ENCODE measurements at places on chromosomes 1 and 21.

- DNase-seq: no peak
These were observed 287.8 kb upstream of the USP25 start for GRCh38 chr21:15441992-15442391.

DNA sequence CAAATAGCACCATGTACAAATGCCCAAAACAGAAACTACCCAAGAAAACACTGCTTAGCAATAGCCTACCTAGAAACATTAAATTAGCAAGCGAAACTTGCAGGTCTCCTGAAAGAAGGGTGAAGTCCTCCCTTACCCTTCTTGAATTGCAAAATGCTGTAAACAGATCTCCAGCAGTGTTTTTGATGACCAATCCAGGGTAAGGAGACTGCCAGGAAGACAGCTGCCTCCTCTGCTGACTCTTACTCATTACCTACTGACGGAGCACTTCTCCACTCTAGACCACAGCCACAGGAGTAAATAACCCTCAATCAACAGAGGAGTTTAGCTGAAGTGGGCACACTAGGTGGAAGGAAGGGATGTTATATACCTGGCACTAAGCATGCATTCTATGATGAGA, 32.2 kb upstream of the GADD45A start:
- DNase-seq: peak; percentile 67

GRCh38 chr1:156385534-156386031, 16.6 kb downstream of the RHBG start:
- peak; percentile 87 for DNase-seq

DNA sequence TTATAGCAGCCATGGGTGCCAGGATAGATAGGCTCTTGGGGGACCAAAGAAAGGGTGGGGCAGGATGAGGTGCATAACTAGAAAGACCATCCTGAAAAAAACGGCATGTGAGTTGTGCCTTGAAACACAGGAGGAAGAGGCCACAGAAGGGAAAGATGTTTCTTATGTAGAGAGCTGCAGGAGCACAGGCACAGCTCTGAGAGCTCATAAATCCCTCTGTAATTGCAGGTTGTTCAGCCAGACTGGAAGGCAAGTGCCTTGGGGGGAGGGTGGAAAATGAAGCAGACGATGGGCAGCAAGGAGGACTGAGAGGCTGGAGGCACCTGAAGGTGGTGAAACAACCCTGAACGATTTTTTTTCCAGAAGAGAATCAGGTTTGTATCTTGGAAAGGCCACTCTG, 170.7 kb downstream of the NR5A2 start:
- DNase-seq: no peak

DNA sequence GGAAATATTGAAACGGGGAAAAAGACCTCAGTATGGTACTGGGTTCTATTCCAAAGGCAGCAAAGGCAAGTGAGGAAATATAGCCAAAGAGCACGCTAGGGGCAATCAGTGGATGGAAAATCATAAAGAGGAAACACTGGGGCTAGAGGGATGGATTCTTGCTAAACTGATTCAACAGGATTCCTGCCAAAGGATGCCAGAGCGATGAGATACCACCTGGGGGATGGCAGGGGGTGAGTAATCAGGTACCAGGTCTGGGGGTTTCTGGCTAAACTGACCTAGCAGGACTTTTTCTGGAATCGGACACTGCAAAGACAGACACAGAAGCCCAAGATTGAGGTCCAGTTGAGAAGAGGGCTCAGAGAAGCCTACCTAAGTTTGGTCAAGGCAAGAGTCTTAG, 6.7 kb downstream of the CHI3L2 start:
- no peak for DNase-seq

- DNase-seq: no peak
These were observed 340.6 kb downstream of the ZNF326 start for GRCh38 chr1:90335558-90335957.

DNA sequence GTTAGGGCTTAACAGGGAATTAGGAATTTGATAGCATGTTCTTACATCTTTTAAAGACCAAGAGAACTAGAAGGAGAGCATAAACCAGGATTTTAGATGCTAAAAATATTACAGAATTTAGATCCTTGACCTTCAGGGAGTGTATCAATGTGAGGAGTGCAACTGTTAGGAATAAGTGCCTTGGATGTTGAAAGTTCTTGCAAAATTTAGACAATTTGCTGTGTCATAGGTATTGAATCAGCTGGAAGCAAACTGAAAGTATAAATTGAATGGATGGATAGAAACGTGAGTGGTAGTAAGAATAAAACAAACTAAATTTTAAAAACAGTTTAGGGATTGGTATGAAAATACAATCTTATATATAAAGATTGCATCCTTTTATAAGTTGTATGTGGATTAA, 27.7 kb downstream of the PPP1R12B start:
- DNase-seq: peak; percentile 29

DNA sequence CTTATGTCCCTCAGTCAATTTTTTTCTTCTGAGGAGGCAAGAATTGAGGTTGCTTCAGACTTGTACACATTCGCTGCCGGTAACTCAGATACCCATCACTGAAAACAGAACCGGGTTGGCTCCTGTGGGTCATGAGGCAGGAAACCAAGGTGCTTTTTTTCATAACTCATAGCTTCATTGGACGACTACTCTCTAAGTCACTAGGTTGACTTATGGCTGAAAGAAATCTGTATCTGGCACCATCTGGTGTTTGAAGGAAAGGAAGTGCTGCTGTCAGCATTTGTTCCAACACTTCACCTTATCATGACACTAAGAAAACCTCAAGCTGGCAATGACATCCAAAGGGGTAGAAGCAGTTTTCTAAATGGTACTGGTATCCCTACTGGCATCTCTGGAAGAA, 82.3 kb downstream of the TBX19 start:
- DNase-seq: no peak

DNA sequence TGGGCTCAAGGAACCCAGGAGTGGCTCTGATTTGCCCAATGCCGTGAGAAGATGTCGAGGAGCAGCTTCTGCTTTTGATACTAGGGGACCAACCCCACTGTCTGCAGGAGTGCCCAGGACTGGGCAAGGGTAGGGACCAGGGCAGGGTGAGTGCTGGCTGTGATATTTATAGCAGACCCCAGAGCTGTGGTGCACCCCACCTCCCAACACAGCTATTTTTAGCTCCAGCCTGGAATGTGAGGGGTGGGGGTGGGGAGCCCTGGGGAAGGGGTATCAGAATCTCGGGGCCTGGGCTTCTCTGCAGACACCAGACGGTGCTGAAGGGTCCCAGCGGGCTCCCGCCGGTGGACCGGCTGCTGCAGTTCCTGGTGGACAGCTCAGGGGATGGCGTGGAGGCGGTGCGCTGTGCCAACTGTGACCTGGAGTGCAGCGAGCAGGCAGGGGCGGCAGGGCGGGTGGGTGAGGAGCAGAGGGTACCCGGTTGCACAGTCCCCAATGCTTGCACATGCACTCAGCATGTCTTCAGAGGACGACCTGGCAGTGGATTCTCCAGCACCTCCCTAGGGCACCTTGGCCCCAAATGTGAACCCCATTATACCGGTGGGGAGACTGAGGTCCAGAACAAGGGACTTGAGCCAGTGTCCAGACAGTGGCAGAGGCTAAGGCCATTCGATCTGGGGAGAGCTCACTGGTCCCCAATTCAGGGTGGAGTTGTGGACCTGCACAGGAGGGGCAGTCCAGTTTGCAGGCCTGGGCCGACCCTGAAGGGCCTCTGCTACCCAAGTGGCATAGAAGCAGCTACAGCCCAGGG, 1.4 kb downstream of the RNF207 start:
- DNase-seq: no peak

DNA sequence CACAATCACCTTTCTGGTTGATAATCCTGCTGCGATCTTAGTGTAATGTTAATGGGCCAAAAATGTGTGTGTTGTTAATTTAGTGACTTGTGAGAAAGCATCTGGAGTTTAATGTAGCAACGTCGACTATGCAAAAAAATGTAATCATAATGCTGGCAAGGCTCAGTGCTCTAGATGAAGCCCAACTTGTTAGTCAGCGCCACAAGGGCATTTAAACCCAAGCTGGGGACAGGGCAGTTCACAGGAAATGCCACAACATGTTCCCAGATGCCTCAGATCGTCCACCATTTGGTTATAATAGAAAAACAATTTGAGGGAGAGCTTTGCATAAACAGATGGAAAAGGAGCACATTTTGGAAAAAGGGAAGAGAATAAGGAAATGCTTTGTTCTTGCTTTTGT, 585.4 kb upstream of the PLXNA2 start:
- no peak for DNase-seq

DNA sequence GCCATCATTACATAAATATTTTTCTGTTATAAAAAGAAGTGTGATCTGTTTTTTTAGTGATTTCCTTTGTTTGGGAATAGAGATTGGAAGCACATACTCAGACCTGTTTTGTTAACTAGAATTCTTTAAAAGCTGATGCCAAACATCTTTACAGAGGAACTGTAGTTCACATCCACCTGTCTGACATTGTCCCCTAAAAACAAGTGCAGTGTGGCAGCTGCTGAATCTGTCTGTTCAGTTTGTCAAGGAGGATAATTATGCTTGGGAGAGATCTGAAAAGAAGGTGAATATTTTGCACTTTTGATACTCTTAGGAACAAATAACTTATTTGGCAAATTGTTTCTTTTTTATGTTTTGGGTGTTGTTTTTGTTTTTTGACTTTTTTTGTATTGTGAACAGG, 13.6 kb downstream of the AGMAT start:
- no peak for DNase-seq

GRCh38 chr1:106755682-106756406, 300.6 kb upstream of the PRMT6 start:
- DNase-seq: no peak

DNA sequence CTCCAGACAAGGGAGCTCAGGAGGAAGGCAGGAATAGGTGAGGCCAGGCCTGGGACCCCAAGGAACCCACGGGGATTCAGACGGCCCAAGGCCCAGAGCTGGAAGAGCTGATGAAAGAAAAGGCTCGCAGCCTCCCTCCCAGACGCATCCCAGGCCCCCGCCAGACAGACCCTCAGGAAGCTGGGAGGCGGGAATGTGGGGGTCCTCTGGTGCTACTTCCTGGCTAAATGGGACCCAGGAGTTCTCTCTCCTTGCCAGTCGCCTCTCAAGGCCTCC, 430 bp downstream of the FBXO2 start:
- DNase-seq: no peak

- DNase-seq: no peak
These were observed 188.9 kb upstream of the EDN2 start for GRCh38 chr1:41673378-41673777.

DNA sequence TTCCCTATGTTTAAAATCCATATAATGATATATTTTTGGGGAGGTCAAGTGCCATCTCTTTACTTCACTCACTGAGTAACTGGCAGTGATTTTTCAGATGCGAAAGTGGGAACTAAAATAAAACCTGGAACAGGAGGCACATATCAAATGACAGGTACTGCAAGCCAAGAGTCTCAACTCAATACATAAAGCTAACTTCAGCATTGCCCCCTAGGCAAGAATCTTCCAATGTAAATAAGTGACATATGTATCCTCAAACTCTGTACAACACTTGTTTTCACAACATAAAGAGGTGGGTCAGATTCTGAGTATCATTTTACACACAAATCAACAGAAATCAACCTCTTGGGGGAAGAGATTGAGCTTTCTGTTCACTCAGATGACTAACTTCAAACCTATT, 18.1 kb downstream of the DCAF8 start:
- no peak for DNase-seq

DNA sequence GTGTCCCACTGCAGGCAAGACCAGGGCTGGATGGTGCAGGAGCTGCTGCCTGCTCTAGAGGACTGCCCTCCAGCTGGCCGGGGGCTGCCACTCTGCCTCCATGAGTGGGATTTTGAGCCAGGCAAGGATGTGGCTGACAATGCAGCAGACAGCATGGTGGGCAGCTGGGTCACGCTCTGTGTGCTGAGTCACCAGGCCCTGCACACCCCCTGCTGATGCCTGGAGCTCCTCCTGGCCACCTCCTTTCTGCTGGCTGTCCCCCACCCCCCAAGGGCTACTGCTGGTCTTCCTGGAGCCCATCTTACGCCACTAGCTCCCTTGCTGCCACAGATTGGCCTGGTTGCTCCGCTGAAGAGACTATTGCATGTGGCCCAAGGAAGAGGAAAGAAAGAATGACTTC, 3.9 kb upstream of the ZSCAN20 start:
- no peak for DNase-seq

DNA sequence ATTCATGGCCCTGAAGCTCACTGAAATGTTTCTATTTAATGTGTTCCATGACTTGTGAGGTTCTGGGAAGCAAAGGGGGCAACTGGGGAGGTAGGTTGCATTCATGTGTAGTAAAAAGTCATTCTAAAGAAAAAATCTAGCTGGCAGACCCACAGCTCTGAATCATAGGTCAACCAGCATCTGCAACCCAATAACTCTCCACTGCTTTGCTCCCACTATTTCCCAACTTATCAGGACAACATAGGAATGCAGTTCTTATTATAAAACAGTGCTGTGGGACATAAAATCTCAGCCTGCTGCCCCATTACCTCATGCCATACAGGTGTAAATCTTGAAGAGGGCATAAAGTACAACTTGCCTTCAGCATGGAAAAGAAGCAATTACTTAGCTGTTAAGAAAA, 576.1 kb upstream of the PTBP2 start:
- no peak for DNase-seq

GRCh38 chr1:81848880-81849682, 48.3 kb downstream of the ADGRL2 start:
- DNase-seq: no peak

GRCh38 chr1:179825798-179826460, 51.7 kb downstream of the TOR1AIP2 start:
- no peak for DNase-seq

DNA sequence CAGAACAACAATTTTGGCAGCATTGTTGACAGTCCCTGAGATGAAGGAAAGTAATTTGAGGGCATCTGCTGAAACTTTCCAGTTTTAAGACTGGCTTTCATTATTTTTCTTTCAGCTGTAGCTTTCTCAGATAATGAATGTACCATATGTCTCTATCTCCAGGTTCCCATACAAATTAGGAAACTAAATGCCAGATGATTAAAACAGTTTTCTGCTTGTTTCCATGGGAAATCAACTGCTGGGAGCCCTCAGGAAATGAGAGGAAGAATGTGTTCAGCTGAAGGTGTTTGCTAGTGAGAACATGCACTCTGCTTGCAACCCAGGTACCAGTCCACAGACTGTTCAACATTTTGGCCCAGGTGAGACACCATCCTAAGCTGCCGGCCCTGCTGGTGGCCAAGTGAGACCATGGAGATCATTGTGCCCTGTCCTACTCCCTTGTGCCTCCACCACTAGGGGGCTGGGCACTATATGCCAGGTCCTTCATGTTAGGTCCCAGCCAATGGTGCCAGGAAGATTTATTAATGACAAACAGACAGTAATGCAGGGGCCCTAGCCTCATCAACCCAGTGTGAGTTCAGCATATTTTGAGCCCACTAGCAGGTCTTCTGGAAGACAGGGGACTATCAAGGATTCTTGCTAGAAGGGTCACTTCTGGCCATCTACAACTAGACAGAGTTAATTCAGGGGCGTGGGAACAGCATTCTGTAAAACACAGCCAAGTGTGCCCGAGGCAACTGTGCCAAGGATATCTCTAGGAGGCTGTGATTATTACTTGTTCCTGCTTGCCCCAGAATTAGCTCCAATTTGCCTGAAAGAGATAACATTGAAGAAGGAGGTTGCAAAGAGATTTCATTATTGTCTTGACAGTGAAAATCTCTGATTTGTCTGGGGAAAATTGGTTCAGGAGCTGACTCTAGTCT, 17.0 kb upstream of the LRRC8C start:
- DNase-seq: no peak

GRCh38 chr1:21956720-21957552, 19.8 kb upstream of the HSPG2 start:
- DNase-seq: no peak

Data from GM03348 (cell line).